ENCODE measurements at places on chromosomes 5 and 9. TPM values are rescaled to one million over a fixed set of nuclear protein-coding genes. Genes with fewer than 3 reads are reported as not detected.

Gene GFI1B
- not detected for total RNA-seq

Gene PHF24
- under 0.01 TPM for total RNA-seq

Gene PTGES2
- total RNA-seq, result 62.0 TPM

Gene RASGEF1C
- not detected for total RNA-seq

Gene KIF4B
- 0.15 TPM for total RNA-seq

Gene LMX1B
- not detected for total RNA-seq

Gene IL4
- not detected for total RNA-seq

Gene KIAA0825
- 5.5 TPM for total RNA-seq

Gene ROR2
- 20.9 TPM for total RNA-seq

Gene STXBP1
- 41.8 TPM for total RNA-seq

Gene SLC9A3
- total RNA-seq, result 1.3 TPM

Gene PCDHA11
- 0.50 TPM for total RNA-seq

Gene PCDHGB4
- total RNA-seq, result 21.5 TPM

Gene F2RL1
- 8.6 TPM for total RNA-seq

Gene STARD4
- total RNA-seq, result 93.4 TPM

Gene UBAP1
- total RNA-seq, result 39.0 TPM

Gene PCDHB12
- total RNA-seq, result 0.15 TPM

Gene IQGAP2
- total RNA-seq, result 6.1 TPM

Gene GNA14
- 0.15 TPM for total RNA-seq

Gene DPYSL3
- total RNA-seq, result 185 TPM

Gene ST6GALNAC4
- total RNA-seq, result 38.7 TPM

Gene OTP
- total RNA-seq, result not detected
